ENCODE measurements at places on chromosomes 7 and 10.

DNA sequence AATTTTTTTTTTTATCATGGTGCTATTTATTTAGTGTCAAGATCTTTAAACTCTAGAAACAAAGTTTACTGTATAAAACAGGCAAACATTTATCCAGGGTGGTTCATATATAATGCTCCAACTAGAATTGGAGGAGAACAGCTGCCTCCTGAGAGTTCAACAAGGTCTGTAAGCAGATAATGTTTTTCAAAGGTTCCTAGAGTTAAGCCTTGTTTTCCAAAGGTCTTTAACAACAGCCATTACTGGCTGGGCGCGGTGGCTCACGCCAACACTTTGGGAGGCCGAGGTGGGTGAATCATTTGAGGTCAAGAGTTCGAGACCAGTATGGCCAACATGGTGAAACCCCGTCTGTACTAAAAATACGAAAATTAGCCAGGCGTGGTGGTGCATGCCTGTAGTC lies 316.7 kb downstream of the CCDC3 start:
- no peak for DNase-seq

DNA sequence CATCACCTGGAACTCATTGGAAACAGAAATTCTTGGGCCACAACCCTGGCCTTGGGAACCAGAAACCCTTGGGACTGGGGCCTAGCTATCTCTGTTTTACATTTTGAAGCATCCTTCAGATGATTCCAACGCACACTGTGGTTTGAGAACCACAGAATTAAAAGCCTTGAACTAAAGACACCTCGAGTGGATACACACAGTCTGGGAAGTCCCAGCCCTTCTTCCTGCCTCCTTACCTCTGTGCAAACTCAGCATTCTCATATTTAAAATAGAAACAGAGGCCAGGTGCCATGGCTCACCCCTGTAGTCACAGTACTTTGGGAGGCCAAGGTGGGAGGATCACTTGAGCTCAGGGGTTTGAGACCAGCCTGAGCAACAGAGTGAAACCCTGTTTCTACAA lies 12.9 kb downstream of the NPFFR1 start:
- DNase-seq: no peak

DNA sequence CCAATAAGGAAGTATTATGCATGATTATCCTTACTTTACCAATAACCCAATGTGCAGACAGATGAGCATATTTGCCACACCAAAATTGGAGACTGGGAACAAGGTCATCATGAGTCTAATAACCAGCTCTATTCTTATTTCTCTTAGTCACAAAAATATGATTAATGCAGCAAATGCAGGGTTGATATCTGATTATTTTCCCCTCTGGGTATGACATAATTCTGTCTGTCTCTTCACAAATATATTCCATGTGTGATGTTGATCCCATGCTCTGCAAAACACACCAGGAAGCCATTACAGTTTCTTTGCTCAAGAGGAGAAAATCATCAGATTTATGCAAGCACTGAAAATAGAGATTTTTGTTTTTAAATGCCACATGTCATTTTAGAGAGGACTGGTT lies 196.5 kb upstream of the DGKB start:
- DNase-seq: no peak

DNA sequence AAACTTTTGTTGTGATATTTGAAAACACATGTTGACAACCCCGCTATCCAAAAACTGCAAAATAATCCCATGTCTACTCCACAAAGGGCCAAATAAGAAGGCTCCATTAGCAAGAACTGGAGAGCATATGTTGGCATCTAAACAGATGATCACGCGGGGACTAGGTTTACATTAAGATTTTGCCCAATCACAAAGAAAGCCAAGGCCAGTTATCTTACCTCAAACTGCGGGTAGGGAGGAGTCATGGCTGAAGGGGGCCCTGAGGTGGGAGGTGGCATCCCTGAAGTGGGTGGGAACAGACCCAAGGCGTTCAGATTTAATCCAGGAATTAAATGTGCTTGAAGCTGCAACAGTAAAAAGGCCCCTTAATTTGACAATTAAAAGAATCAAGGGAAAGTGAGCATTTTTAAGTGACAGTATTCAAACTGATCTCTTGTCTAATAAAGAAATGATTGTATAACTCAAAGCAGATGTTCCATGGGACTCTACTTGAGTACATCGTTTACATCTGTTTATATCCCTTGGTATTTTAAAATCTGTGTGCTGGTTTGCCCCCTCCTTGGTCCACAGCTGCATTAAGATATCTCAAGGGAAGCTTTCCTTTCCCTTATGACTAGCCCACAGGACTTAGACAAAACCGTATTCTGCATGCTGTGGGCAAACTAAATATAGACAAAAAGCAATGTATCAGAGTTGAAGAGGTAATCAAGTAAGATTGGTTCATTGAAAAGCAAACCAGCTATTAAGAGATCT lies 42.9 kb downstream of the MALSU1 start:
- DNase-seq: no peak

GRCh38 chr10:10798864-10799192 lies 218.8 kb upstream of the CELF2 start:
- DNase-seq: no peak

- no peak for DNase-seq
These were observed 321.4 kb upstream of the MEOX2 start for GRCh38 chr7:16007911-16008310.

GRCh38 chr10:77539147-77539935 lies 98.3 kb downstream of the KCNMA1 start:
- DNase-seq: no peak

All from erythroblast (primary cell).